Transverse colon (tissue), 4 donors: ENCODE measurements at places on chromosomes 1 and 21.

DNA sequence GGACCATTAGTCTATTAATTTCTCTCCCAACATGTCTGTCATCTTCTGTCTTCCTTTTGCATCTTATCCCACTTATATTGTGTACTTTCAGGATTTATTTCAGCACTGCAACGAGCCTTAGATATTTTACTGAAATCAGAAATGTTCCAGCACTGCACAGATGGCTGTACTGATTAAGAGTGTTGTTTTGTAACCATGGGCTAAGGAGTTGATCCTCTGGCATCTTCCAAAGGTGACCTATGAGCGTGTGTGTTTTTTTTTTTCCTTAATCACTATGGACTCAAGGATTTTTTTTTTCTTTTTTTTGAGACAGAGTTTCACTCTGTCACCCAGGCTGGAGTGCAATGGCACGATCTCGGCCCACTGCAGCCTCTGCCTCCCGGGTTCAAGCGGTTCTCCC is 7.1 kb upstream of the DDX59 start:
- H3K4me3 ChIP-seq = no peak overlapping the region
- no peak for DNase-seq
- H3K27ac ChIP-seq = no peak overlapping the region
- H3K4me1 ChIP-seq = no peaks in the 10 kb centered on the region

DNA sequence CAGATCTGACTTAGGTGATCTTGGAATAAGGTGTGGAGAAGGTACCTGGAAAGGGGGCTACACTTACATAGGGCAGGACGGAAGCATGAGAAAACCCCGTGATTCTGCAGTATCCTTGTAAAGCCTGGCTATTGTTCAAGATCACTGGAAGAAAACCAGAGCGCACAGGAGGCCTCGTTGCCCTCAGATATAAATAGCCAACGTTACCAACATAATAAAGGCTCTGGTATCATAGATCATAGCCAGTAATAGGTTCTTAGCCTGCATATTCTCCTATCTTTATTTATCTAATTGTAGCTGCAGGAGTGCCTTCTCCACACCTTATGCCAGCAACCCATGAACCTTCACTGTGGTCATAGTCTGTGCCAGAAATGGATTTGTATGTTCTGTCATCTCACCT is 35.9 kb upstream of the MPZL1 start:
- peak overlapping the region; percentile 44 for H3K27ac ChIP-seq
- H3K4me1 ChIP-seq = peaks cover 7% of the 10 kb centered on the region
- H3K27me3 ChIP-seq = no peaks in the 10 kb centered on the region
- no peak overlapping the region for H3K4me3 ChIP-seq
- no peak for DNase-seq

GRCh38 chr1:88982055-88982454 is 10.4 kb downstream of the KYAT3 start:
- no peak overlapping the region for H3K4me3 ChIP-seq
- DNase-seq = no peak
- H3K27ac ChIP-seq = no peak overlapping the region
- peaks cover 23% of the 10 kb centered on the region for H3K4me1 ChIP-seq

DNA sequence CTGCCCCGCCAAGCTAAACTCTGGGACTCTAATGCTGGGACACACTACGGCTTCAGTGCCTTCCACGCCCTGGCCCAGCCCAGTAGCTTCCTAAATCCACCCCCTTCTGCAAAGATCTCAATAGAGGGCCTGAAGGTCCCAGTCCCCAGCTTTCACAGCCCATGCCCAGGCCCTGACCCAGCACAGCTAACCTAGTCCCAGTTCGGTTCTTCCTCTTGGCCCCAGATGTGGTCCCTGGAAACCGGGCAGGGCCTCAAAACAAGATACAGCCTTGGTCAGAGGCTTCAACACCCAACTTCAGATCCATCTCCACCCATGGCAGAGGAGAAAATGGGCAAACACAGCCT is 646 bp upstream of the PDZK1IP1 start:
- H3K27ac ChIP-seq = peak overlapping the region; percentile 81
- peaks cover 7% of the 10 kb centered on the region for H3K4me1 ChIP-seq
- H3K4me3 ChIP-seq = no peak overlapping the region
- no peak for DNase-seq

GRCh38 chr21:25790122-25790877 is 55.5 kb downstream of the GABPA start:
- peaks cover 13% of the 10 kb centered on the region for H3K4me1 ChIP-seq
- H3K27me3 ChIP-seq = no peaks in the 10 kb centered on the region
- peak overlapping the region; percentile 75 for H3K27ac ChIP-seq
- no peaks in the 10 kb centered on the region for H3K36me3 ChIP-seq
- H3K4me3 ChIP-seq = peak overlapping the region; percentile 19
- DNase-seq = no peak

DNA sequence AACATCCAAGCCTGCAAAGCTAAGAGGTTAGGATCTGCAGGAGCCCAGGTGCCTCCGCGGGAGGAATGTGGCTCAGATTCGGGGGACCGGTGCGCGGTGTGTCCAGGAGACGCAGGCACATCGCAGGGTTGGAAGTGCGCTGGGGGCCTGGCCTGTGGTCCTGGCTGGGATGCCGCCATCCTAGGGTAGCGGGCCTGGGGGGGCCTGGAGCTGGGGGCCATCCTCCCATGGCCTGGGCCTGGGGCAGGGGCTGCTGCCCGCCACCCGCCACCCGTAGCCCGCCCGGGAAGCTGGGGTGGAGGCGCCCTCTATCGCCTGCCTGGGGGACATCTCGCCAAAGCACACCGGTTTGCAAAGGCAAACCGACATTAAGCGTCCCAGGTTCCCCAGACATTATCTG is 170.6 kb upstream of the ARHGEF16 start:
- no peak overlapping the region for H3K27ac ChIP-seq
- H3K4me1 ChIP-seq = no peaks in the 10 kb centered on the region
- no peak overlapping the region for H3K4me3 ChIP-seq
- no peaks in the 10 kb centered on the region for H3K36me3 ChIP-seq
- peaks cover 36% of the 10 kb centered on the region for H3K27me3 ChIP-seq
- DNase-seq = peak; percentile 16

- H3K36me3 ChIP-seq = no peaks in the 10 kb centered on the region
- no peaks in the 10 kb centered on the region for H3K27me3 ChIP-seq
- no peaks in the 10 kb centered on the region for H3K4me1 ChIP-seq
- H3K4me3 ChIP-seq = no peak overlapping the region
- H3K27ac ChIP-seq = no peak overlapping the region
Measured at GRCh38 chr1:104190821-104191220, 441.1 kb downstream of the AMY1C start.

GRCh38 chr1:235883261-235883927 is 16.7 kb upstream of the LYST start:
- peak; percentile 76 for DNase-seq
- no peak overlapping the region for H3K4me3 ChIP-seq
- H3K36me3 ChIP-seq = no peaks in the 10 kb centered on the region
- H3K27me3 ChIP-seq = no peaks in the 10 kb centered on the region
- H3K4me1 ChIP-seq = no peaks in the 10 kb centered on the region
- H3K27ac ChIP-seq = peak overlapping the region; percentile 68

DNA sequence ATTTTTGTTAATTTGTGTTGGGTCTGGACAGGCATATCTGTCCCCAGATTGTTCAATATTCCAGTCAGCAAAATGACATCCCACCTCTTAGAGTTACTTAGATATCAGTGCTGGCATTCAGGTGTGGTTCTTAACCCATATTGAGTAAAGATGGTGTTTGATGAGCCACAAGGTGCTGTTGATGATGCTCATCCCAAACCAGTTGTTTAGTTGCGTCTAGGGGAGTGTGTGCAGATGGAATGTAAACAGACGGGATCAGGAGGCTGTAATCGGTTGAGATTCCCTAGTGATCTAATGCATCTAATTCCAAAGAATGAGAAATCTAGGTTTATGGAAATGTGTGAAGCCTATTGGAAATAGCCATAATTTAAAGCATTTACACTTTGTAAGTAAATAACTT is 1.1 kb downstream of the HOOK1 start:
- H3K27me3 ChIP-seq = peaks cover 42% of the 10 kb centered on the region
- no peak for DNase-seq
- peaks cover 16% of the 10 kb centered on the region for H3K4me1 ChIP-seq
- H3K4me3 ChIP-seq = peak overlapping the region; percentile 71

DNA sequence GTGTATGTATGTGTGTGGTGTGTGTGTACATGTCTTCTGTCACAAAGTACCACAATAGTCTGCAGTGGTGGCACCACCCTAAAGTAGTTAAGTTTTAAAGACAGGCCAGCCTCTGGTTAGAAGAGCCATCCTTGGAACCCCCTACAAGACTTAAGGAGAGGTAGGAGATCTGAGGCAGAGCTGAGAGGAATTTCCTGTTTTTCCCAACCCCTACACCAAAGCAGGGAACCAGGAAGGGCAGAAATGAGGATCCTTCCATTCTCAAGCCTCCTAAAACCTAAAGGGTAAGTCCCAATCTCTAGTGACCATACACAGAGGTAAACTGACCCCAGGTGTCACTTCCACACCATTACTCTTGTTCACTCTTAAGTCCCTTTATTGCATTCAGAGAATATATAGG is 11.1 kb downstream of the PEA15 start:
- no peak for DNase-seq
- no peak overlapping the region for H3K4me3 ChIP-seq
- peaks cover 13% of the 10 kb centered on the region for H3K36me3 ChIP-seq
- peaks cover 25% of the 10 kb centered on the region for H3K4me1 ChIP-seq

DNA sequence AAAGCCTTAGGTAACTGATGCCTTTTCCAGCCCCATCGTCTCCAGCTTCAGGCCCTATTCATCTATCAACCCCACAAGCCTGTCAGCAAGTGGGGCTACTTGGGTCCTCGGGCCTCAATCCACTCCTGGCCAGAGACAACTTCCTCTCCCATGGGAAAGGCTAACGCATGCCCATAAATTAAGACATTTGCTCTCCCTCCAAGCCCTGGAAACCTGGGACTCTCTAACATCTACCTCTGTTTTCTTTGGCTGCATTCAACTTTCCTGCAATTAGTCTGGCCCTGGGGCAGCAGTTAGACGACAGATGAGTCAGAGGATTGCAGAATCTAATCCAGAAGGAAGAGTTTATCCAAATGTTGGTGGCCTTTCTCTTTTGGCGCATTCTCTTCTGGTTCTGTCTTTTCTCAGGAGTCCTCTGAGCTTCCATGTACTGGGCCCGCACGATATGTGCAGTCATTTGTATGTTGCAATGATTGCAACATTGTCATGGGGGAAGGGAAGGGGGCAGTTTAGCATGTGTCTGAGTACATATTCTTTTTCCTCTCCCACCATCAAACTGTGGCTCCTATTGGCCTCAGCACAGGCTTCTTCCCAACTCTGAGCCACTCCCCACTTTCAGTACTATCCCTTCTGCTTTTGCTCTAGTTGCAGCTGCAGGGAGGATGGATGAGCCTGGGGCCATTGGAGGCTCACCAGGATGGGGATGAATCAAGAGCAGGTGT is 54.4 kb downstream of the NAV1 start:
- peak overlapping the region; percentile 80 for H3K27ac ChIP-seq
- H3K36me3 ChIP-seq = no peaks in the 10 kb centered on the region
- DNase-seq = peak; percentile 44
- no peaks in the 10 kb centered on the region for H3K27me3 ChIP-seq

GRCh38 chr1:24984300-24984699 is 54.2 kb upstream of the RUNX3 start:
- no peaks in the 10 kb centered on the region for H3K4me1 ChIP-seq
- H3K36me3 ChIP-seq = no peaks in the 10 kb centered on the region
- H3K27ac ChIP-seq = no peak overlapping the region
- no peak overlapping the region for H3K4me3 ChIP-seq
- no peak for DNase-seq

- H3K4me3 ChIP-seq = no peak overlapping the region
- no peak for DNase-seq
- no peak overlapping the region for H3K27ac ChIP-seq
Measured at GRCh38 chr1:87291107-87291506, 37.6 kb upstream of the LMO4 start.

GRCh38 chr1:48667782-48668181 is 108.9 kb downstream of the BEND5 start:
- no peak overlapping the region for H3K27ac ChIP-seq
- H3K4me1 ChIP-seq = no peaks in the 10 kb centered on the region
- H3K27me3 ChIP-seq = no peaks in the 10 kb centered on the region

- peaks cover 5% of the 10 kb centered on the region for H3K27me3 ChIP-seq
- H3K27ac ChIP-seq = peak overlapping the region; percentile 82
- no peaks in the 10 kb centered on the region for H3K36me3 ChIP-seq
- H3K4me3 ChIP-seq = peak overlapping the region; percentile 57
Measured at GRCh38 chr1:201647722-201648065, 108.8 kb downstream of the NAV1 start.

- no peak overlapping the region for H3K4me3 ChIP-seq
- no peaks in the 10 kb centered on the region for H3K36me3 ChIP-seq
Measured at GRCh38 chr1:197884173-197884572, 18.3 kb upstream of the C1orf53 start.

GRCh38 chr1:68673771-68674170 is 176.9 kb upstream of the DEPDC1 start:
- no peaks in the 10 kb centered on the region for H3K36me3 ChIP-seq
- H3K4me1 ChIP-seq = no peaks in the 10 kb centered on the region
- H3K27ac ChIP-seq = no peak overlapping the region
- no peaks in the 10 kb centered on the region for H3K27me3 ChIP-seq
- no peak overlapping the region for H3K4me3 ChIP-seq
- DNase-seq = no peak

DNA sequence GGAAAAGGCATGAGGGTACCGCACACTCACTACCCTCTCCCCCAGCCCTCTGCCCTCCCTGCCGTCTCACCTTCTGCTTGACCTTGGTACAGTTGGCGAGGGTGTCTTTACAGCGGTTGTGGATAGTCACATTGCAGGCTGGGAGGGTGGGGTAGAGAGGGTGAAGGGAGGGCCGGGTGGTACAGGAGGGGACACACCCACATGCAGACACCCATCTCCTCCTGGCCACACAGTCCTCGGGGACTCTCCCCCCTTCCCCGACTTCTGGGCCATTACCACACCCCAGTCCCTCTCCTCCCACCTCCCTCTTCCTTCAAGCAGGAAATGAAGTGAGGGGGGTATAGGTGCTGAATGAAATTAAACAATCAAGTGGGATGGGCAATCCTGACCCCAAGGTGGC is 11.6 kb downstream of the ARHGEF2 start:
- H3K27ac ChIP-seq = peak overlapping the region; percentile 73
- no peaks in the 10 kb centered on the region for H3K27me3 ChIP-seq
- peaks cover 41% of the 10 kb centered on the region for H3K36me3 ChIP-seq
- H3K4me1 ChIP-seq = peaks cover 52% of the 10 kb centered on the region
- no peak overlapping the region for H3K4me3 ChIP-seq
- no peak for DNase-seq

- H3K4me3 ChIP-seq = peak overlapping the region; percentile 15
- peak; percentile 16 for DNase-seq
- no peaks in the 10 kb centered on the region for H3K4me1 ChIP-seq
- peak overlapping the region; percentile 75 for H3K27ac ChIP-seq
Measured at GRCh38 chr21:16534408-16535101, 804.8 kb downstream of the USP25 start.

- no peak for DNase-seq
- H3K27ac ChIP-seq = no peak overlapping the region
- no peaks in the 10 kb centered on the region for H3K36me3 ChIP-seq
Measured at GRCh38 chr1:204841798-204842197, 28.9 kb upstream of the NFASC start.

DNA sequence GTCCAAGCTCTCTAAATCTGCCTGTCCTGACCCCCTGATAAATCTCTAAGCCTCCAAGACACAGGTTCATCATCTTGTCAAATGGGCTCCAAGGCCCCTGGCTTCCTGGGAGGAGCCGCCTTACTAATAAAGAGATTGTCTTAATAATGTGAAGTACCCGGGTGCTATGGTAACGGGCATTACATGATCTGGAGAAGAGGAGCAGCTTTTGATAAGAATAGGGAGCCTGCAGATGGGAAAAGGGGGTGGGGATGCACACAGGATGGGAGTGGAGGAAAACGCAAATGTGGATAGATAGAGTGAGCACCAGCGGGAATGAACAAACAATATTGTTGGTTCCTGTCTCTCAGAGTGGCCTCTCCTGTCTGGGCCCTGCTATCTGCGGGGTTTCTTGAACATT is 11.9 kb upstream of the RXRG start:
- H3K4me1 ChIP-seq = no peaks in the 10 kb centered on the region
- DNase-seq = no peak
- no peaks in the 10 kb centered on the region for H3K27me3 ChIP-seq
- no peak overlapping the region for H3K4me3 ChIP-seq
